ENCODE measurements at places on chromosomes 11 and 22.
A peak's percentile ranks its signal among the peaks of the same experiment; 100 is the strongest.

GRCh38 chr11:116072133-116072532 is 567.9 kb upstream of the CADM1 start:
- DNase-seq, result no peak

DNA sequence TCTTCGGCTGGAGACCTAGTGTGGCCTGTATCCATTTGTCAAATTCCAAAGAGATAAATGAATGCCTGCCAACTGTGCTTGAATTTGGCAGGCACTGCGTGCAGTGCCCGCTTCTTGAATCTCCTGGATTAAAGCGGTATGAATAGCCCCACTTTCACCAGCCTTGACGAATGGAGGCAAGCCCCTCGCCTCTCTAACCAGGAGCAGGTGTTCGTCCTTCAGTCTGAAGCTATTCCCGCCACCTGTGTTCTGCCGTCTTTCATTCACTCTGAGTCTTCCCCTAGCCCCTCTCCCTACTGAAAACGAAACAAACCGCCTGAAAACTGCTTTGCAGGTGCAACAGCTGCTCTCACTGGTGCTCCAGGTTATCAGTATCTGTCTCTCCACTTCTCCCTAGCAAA is 11.2 kb downstream of the NLRP14 start:
- DNase-seq, result no peak

DNA sequence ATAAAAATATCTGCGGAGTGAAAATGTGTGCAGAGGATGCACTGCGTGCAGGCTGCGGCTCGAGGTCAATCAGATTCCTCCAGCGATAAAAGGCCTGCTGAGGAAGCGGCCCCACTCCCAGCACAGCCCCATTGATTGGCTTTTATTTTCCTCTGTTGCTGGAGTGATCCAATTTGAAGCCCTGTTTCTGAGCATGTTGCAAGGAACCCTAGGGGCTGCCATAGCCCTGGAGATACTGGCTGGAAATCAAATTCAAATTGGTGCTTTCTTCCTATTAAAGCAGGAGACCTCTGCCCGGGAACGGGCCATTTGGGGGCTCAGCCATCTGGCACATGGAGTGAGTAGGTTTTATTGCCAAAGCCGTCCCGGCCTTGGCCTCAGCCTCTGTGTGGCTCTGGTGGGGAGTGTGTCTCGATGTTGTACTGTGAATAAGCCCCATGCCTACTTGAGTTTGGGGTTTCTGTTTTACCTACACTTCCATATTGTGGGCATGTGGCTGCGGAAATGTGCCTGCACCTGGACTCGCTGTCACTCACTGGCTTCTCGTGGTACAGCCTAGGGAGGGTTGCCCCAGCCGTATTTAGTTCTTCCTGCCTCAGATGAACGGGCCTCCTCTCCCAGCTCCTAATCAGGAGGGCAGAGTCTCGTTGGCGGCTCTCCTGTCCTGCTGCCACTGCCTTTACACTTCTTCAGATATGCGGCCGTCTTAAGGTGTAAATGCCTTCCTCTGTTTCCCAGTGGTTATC is 25.6 kb downstream of the PARVB start:
- DNase-seq, result no peak

DNA sequence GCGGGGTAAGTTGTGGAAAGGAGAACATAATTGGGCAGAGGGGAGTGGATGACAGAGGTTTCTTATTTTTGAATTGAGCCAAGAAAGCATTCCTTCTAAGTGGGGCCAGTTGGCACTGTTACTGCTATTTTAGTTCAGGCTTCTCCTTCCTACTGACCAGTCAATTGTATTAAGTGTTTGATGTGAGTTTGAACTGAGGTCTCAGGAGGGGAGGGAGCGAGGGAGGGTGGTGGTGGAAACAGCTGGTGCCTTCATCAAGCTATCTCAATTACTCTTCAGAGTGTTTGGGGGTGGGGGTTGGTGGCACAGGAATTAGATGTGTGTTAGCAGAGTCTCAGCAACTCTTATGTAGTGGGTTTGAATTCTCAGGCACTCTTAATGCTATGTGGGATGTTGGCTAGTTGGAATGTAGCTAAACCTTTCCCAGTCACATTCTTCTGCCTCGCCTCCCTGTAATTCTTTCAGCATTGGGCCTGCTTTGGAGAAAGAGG is 14.5 kb downstream of the CTNND1 start:
- no peak for DNase-seq

GRCh38 chr22:40593460-40594273 is 42.9 kb downstream of the MRTFA start:
- DNase-seq, result no peak

DNA sequence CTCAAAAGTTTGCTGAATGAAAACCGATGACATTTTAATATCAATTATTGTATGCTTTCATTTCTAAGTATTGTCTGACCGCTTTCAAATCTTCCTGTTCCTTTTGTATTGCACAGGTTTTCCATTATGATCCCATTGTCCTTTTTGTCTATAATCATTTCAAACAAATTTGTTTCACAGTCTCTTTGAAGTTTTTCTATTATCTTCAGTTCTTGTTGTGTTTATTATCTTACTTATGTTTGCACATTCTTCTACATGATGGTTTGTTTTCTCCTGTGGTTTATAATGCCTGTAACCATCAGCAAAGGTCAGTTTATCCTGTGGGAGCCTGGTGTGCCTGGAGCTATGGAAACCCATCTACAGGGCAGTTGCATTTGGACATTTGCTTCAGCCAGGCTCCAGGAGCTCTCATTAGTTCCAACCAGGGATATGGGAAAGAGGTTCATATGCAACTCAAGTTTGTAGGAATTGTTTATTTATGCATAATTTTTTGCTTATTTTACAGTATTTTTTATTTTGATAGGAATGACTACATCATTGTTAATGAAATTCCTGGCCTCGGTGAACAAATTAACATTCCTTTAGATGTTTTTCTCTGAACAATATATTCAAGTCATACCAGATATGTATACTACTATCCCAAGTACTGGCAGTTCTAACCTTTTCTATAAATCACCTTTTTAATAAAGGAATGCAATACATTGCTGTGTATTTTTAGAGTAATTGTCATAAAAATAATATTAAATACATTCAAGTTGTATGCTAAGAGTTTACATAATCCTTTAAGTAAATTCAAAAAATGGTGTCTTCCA is 179.2 kb downstream of the SBF2 start:
- no peak for DNase-seq

DNA sequence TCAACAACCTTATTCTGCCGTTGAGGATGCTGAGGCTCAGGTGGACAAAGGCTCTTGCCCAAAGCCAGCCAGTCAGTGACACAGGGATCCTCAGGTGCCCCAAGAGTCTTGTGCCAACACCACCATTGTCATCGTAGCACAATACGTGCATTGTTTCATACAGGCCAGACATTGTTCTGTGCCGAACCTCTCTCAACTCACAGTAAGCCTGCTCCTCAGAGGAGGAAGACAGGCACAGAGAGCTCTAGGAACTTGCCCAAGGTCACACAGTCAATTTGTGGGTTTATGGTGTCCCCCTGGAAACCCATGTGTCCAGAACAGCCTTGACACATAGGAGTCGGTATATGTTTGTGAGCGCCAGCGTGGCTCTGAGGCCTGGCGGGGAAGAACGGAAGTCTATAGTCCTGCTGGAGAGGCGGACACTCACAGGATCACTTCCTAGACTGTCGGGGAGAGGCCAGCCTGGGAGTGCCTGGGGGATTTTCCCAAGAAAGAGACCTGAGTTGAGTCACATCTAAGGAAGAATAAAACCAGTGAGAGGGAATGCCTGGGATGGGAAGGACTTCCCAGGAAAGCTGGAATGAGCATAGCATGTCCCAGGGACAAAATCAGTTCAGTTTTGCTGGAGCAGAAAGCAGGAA is 20.2 kb downstream of the LIF start:
- DNase-seq, result no peak

DNA sequence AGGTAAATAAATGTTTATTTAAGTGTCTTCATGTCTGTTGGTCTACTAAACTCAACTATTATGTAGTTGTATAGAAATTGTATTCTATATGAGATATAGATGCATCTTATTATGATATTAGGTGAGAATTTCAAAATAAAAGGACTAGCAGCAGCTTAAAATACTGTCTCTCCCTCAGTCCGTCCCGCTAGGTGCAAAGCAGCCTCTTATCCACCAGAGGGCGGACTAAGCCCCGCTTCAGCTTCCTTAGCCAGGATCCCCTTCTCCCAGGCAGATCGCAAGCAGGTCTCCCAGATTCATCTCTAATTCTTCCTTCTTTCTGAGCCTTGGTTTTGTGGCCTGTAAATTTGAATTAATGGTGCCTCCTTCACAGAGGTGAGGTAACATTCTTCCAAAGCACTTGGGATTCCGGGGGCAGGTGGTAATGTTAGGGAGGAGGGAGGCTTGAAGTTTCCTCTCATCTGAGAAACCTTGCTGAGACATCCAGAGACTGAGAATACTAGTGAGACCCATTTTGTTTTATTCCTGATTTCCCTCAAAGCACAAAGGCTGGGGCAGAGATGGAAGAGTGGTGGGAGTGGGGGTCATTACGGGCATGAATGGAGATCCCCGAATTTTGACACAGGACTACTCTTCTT is 13.5 kb upstream of the INSC start:
- DNase-seq, result peak; percentile 57

DNA sequence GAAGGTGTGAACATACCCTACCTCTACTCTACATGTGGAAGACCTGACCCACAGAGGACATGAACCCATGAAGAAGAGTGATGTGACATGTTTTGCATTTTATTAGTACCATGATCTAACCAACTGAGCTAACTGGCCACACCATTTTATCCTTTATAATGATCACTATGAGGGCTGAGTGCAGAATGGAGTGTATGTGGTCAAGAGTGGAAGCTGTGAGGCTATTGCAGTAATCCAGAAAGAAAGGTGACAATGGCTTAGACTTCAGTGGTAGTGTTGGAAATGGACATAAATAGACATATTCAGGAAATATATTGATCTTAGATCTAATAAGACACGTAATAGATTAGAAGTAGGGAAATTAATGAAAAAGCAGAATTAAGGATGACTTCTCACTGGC is 3.8 kb downstream of the SRSF8 start:
- DNase-seq, result no peak

GRCh38 chr11:61627850-61628661 is 47.2 kb upstream of the SYT7 start:
- DNase-seq, result peak; percentile 50

DNA sequence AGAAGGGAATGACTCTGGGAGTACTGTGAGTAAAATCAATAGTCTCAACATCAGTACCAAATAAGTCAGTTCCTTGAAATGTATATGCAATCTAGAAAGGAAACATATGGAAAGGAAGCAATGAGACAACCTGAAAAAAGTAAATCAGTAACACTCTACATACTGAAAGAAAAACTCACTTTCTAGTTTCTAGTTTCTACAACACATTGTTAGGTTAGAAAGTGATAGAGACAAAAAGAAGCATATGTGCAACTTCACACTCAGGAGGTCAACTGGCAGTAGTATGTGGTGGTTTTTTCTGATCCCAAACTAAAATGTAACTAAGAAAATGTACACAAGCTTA is 156.5 kb upstream of the SOX6 start:
- no peak for DNase-seq

DNA sequence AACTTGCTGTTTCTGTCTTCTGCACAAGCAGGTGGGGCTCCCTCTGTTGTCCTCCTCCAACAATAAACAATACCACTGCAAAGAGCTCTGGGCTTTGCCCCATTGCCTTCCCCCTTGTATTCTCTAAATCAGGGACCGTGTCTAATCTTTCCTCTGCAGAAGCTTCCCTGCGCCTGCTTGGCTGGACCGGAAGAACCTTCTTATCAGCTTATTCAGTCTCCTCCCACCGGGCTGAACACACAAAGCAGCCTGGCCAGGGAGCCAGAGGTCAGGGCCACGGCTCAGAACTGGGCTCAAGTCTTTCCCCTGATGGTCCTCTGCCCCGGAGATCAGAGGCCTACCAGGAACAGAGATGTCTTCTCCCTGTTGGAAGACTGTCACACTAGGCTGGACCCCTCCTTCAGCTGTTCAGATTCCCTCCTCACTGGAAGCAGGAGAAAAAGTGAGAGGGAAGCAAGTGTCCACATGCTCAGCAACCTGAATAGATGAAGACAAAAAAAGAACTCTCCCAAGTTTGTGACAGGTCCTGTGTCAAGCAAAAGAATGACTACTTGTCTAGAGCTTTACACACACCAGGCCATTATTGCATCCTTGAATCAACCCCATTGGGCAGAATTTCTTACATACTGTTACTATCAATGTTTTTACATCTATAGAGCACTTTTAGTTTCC is 63.7 kb downstream of the RAB30 start:
- DNase-seq, result no peak

DNA sequence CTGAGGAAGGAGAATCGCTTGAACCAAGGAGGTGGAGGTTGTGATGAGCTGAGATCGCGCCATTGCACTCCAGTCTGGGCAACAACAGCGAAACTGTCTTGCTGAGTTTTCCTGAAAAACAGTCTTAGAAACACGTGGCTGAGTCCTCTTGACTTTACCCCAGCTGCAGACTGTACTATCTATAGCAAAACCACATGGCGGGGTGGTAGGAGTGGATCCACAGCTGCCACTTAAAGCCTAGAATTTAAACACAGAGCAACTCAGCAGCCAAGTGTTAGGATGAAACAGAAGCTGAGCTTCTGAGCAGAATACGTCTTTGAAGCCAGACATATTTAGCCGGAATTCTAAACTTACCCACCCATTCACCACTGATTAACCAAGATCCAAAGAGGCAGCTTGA is 14.1 kb downstream of the PATZ1 start:
- no peak for DNase-seq

GRCh38 chr11:106202935-106203620 is 125.6 kb downstream of the AASDHPPT start:
- DNase-seq, result no peak

GRCh38 chr11:115931548-115932083 is 427.4 kb upstream of the CADM1 start:
- no peak for DNase-seq

DNA sequence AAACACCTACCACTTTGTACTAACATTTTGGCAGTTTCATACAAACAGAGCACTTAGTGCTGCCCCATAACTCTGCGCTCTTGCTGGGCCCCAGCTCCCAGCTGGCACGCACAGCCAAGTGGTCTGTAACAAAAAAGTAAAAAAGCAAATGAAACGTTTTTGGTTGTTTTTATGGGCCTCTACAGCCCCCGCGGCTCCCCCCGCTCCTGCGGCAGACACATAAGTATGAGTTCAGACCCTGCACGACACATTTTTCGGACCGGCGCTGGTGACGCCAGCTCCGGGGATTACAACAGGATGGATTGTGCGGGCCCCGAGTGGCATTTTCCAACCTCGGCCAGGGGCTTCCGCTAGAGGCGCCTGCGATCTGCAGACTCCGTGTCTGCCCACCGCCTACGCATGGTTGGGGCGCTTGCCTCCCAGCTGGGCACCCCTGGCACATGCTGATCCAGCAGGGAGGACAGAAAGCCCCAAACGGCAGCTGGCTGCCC is 418.2 kb downstream of the SOX6 start:
- no peak for DNase-seq

DNA sequence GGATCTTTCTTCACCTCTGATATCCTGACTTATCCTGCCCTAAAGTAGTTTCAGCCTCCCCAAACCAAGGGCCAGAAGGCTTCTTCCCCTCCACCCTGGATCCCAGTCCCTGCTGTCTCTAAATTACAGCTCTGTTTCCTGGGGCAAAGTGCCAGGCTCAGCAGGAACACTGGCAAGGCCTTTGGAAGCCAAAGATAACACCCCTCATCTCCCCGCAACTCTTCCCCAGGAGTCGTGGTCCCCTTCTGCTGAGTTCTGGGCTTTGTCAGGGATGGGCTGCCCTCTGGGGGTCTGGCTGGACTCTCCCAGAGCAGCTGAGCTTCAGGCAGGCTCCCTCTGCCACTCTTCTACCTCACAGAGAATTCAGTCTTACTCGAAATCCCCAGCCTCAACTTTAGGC is 53.8 kb upstream of the AMPD3 start:
- DNase-seq, result no peak

All from activated CD4-positive, CD25-positive, alpha-beta regulatory T cell treated with anti-CD3 and anti-CD28 coated beads, Interleukin-2, amount 50 U/mL, for 72 hours (primary cell).